ENCODE measurements at places on chromosomes 7 and 10.

- no peak for DNase-seq
Observed at GRCh38 chr7:99201027-99201426, 6.9 kb downstream of the KPNA7 start.

DNA sequence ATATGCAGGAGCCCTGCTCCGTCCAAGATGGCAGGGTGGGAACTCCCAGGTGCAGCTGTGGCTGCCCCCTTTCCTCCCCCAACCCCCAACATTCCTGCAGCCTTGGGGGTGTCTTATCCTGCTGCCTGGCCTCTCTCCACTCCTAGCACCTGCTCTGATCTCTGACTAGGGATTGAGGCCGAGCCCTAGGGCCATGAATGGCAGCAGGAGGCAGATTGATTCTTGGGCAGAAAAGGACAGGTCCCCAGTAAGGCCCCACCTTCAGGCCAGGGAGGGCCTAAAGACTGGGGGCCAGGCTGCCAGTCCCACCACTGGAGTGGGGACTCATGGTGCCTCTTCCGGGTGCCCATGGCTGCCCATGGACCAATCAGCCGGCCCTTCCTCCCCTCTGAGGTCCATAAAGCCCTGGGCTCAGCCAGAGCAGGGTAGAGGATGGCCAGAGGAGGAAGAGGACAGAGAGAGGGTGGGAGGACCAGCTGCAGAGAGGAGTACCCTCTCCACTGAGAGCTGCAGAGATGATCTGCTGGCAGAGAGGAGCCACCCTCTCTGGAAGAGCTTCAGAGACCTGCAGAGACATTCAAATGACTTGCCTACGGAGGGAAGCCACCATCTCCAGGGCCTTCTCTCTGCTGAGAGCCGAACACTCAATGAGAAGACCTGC is 8.3 kb upstream of the COA1 start:
- DNase-seq: no peak

DNA sequence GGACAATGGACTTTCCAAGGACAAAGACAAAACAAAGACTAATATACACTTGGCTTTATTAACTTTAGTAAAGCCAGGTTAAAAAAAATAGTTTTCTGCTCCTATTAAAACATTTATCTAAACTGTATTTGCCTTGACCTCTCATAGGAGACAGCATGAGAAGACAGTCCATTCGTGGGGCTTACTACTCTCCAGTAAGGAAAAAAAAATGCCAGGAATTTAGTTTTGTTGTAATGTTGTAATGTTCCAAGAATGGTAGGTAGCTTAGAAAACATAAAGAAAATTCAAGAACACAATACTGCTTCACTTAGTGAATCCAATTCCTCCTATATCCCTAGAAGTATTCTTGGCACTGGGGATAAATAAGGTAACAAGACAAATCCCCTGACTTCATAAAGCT is 81.7 kb downstream of the KMT2C start:
- no peak for DNase-seq

DNA sequence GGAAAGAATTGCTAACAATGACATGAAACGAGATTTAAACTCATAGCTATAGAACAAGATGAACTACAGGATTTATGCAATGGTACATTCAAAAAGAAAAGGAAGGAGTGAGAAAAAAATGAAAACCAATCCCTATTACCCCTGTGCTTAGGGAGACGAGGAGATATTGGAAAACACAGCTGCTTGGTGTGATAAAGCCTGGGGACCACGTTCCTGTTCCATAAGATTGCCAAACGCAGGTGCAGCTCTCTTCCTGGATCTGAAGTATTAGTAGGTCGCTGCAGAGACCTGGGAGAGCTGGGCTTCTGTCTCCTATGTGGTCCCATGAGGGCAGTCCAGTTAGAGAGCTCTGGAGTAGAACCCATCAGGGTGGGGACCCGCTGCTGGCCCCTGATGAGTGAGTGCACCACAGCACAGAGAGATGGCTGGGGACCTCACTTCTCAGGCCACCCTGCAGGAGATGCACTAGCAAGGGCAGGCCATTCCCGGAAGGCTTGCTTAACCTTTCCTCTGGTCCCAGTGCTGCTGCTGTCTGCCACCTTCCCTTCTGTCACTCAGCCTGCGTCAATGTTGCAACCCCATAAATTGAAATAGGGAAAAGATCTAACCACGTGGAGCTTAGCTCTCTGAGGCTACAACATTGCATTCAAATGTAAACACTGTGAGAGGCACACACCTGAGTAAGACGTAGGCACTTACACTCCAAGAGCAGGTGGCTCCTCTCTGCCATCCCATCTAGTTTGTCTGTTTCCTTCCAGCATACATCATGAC is 57.9 kb downstream of the MTPN start:
- peak; percentile 22 for DNase-seq

DNA sequence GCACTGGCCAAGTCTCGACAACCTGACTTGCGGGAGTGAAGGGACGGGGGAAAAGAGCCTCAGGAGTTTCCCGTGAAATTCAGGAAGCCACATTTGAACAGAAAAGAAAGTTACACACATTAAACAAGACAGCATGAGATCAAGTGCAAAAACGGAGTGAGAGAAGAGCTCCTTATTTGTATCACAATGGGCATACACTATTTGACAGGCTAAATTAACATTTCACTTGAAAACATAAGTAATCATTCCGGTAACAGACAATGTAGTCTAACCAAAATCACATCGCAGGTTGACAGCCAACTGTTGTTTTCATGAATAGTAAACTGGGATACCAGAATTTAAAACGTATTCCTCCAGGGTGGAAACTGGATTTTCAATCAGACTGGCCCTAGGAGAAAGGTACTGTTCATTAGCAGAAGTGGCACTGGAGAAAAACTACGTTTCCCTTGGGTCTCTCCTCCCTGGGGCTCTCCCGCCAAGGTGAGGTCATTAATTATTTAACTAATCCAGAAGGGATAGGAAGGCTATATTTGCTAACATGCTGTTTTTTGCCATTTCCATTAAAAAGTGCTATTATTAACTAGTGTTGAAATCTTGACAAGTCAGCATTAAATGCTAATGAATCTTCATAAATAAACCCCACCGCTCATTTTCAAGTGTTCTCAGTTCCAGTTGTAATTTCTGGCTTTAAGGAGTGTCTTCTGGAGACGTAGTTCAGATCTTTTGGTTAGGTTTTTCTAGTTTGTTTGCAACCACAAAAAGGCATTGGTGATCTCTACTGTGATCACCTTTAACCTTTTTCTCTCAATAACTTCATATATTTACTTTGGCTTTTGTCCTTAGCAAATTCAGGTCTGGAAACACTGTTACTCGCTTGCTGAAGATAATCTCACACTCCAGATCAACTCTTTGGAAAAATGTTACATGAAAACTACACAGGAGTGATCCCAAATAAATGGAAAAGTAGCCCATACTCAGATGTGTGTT is 25.1 kb downstream of the RHEB start:
- DNase-seq: peak; percentile 40

DNA sequence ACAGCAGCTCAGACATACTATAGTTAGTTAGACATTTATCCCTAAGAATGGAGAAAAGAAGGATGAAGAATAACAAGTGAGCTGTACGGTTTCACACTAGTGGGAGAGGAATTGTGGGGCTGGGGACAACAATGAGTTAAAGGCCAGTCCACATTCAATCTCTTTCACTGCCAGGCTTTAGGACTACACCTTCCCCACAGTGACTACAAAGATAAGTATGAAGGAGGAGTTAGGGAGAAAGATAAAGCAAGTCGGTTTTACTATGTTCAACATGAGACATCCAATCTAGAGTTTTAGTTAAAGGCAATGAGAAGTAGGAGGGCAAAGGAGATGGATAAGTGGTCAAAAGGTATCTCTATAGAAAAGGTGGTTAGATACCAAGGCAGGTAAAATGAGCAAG is 16.3 kb downstream of the ARHGAP12 start:
- no peak for DNase-seq

- no peak for DNase-seq
Observed at GRCh38 chr10:126893206-126893605, 12.0 kb upstream of the DOCK1 start.

GRCh38 chr10:47453141-47454007 is 30.5 kb downstream of the ANXA8 start:
- DNase-seq: no peak

GRCh38 chr7:154383045-154383444 is 330.8 kb downstream of the DPP6 start:
- DNase-seq: no peak

GRCh38 chr7:134910214-134910890 is 76.0 kb upstream of the AGBL3 start:
- DNase-seq: no peak

DNA sequence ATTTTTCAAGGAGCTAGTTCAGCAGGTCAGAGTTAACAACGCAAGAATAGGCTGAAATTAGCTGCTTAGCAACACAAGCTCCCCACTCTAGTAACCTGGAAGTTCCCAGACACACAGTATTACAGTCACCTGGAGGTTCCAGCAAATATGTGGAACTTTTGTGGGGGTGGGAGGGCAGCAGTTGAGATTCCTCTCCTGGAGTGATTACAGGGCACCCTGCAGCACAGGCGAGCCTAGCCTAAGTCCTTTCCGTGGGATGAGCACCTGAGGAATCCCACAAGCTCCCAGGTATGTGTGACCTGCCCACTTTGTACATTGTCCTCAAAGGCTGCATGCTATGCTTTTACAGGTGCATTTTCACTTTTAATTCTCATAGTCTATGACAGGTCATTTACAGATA is 13.6 kb downstream of the TPK1 start:
- DNase-seq: no peak

DNA sequence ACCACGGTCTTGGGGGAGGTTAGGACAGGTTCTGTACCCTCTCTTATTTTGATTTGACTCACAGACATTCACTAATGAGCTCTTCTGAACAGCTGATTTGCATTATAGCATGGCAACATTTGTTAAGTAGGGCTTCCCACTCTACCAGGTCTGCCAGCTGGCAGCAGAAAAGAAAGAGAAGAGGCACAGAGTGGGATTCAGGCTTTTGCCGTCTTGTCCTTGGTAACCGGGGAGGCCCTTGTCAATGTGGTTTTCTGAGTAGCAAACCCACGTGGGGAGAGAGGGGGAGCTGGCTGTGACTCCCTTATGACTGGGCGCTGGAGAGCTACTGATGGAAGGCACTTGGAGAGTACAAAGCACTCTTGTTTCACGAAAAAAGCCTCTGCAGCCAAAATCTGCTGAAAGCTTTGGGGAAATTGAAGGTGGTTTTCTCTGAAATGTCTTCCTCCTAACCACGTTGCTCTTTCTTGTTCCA is 355.3 kb upstream of the GALNT17 start:
- peak; percentile 97 for DNase-seq

DNA sequence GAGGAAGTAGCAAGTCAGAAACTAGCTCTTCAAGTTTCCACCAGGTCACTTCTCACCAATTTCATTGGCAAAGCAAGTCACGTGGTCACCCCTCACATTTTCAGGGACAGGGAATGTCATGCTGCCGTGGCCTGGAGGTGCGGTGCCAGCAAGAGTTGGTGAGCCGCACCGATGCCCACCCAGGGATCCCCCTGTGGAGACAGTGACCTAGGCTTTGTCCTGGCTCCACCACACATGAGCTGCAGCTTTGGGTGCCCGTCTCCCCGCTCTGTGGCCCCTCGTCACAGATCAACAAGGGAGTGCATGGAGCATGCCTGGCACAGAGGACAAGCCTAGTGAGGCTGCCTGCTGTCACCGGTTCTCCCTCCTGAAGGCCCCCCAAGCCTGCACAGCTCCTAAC is 226.7 kb upstream of the PPP2R2D start:
- no peak for DNase-seq

DNA sequence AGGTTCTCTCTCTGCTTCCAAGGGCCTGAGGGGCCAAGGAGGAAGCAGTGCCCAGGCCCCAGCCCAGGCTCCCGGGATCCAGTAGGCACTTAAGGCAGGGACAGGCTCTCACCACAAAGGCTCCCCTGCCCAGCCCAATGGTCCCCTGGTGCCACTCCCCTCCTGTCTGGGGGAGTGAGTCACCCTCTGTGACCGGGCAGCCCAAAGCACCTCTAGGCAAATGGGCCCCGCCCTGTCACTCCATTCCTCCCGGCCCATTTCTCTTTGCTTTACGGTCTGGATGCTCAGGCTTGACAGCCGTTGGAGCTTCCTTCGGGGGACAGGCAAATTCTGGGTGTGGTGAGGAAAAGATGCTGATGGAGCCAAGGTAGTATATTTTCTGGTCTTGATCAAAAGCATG is at the start of gene CALHM3:
Gene CALHM3, minus strand, starts transcription at position 106 of the 400 bp plus-strand sequence. CDS start 208 bp downstream, outside the sequence.
- no peak for DNase-seq

- no peak for DNase-seq
Observed at GRCh38 chr10:124124123-124124768, 30.8 kb upstream of the CHST15 start.

DNA sequence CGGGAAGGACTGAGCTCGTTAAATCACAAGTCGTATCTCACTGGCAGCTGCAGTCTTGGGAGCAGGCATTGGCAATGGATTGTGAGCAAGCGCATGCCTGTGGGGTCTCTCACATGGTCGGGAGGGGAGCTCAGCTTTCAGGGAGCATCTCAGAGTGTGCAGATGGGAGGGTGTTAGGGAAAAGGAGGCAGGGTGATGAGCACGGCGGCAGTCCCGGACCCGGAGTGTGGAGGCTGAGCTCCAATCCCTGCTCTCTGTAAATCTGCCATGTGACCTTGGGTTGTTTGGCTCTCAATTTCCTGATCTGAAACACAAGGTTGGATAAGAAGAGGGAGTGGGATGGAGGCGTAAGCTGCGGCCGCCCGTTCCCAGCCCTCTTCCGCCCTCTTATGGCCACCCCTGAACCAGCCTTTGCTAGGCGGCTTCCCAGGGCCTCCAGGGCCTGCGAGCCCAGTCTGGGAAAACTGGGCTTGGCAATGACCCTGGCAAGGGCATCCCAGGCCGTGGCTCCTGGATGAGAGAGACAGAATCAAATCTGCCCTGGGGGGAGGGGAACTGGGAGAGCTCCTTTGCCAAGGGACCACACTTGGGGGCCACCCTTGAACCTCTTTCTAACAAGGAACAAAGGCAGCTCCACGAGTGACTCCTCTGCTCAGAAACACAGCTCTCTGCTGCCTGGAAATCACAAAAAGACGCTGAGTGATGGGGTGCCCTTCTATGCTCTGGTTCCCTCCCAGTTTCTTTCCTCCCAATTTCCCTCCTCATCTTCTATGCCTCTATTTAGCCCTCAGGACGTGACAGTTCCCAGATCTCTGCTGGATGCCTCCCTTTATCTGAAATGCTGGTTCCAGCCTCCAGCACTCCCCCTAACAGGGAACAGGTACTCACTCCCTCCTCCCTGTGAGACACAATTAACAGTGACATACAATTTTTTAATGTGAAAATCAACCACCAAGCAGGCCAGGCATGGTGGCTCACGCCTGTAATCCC is 41.7 kb upstream of the LOXL4 start:
- DNase-seq: no peak

- no peak for DNase-seq
Observed at GRCh38 chr7:74287303-74288033, 1.7 kb upstream of the CLIP2 start.

DNA sequence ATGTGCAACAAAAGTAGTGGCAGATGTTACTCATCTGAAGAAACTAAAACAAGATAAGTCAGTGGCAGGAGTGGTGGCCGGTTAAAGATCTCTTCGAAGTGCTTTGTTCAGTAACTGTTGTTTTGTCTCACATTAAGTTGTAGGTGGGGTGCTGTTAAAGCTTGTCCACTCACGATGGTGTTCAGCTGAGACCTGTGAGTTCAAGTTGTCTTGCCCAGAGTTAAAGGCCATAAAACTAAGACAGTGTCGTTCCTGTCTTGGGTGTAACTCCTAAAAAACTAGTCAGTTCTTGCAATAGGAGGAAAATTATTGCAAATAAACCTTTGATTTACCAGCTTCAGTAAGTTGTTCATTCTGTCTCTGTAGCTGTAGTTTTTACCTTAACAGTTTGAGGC is 857 bp upstream of the FOXP2 start:
- DNase-seq: no peak

GRCh38 chr7:158228131-158228530 is 359.5 kb downstream of the PTPRN2 start:
- no peak for DNase-seq
